ENCODE measurements at places on chromosomes 12 and 14.

DNA sequence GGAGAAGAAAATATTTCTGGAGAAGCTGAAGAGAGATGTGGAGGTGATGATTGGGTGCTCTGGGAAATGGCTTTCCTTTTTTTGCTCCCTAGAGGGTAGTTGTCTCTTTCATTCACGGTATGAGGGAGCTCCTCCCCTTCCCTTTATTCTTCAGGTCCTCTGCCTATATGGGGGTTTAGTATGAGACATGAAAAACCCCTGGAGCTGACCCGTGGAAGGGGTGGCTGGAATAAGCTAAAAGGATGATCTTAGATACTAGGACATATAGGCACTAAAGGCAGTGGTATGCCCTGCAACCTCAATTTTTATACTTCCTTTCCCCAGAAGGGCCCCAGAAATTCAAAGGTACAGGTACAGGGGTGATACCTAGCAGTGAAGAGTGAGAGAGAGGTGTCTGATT lies 4.2 kb upstream of the DTX3 start:
- DNase-seq, result no peak

DNA sequence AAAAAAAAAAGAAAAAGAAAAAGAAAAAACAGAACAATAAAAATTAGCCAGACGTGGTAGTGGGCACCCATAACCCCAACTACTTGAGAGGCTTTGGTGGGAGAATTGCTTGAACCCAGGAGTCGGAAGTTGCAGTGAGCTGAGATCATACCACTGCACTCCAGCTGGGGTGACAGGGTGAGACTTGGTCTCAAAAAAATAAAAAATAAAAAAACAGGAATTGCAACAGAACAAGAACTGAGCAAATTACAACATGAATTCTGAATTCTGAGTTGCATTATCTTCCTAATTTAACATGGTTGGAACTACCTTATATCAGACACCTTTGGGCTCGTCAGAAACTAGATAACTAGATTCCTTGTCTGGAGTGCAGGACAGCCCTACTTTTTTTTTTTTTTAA lies 53.3 kb upstream of the NR2C1 start:
- DNase-seq, result no peak

GRCh38 chr14:103267226-103267910 lies 66.7 kb upstream of the EIF5 start:
- DNase-seq, result no peak

DNA sequence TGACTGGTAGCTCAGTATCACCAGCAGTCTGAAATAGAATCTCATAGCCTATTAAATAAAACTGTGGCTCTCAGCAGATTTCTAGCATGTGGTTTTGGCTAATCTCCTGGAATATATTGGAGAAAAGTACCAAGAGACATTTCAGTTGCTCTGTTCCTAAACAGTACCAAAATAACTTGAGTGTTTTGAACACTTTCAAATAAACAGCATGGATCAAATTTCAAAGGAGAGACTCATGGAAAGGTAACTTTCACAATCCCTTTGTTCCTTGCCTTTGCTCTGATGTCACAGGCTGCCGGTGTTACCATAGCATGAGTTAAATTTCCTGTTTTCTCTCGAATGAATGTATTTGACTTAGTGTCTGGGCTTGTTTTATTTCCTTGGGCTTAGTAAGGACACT lies 3.4 kb downstream of the ARG2 start:
- no peak for DNase-seq

DNA sequence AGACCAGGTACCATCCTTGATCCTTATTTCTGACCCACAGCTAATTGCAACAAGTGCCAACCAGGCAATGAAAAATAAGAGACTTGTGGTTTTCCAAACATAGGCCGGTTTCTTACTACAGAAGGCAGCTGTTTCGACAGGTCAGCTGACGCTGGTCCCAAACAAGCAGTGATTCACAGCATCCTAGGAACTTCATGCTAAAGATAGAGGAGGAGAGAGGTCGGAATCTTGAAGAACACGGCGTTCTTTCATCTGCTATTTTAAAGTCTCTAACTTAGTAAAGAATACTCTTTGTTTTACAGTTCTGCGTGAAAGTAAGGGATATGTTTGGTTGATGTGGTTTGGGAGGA lies 28.1 kb upstream of the ADGRD1 start:
- no peak for DNase-seq

GRCh38 chr14:94174604-94175010 lies 485 bp downstream of the PPP4R4 start:
- no peak for DNase-seq

DNA sequence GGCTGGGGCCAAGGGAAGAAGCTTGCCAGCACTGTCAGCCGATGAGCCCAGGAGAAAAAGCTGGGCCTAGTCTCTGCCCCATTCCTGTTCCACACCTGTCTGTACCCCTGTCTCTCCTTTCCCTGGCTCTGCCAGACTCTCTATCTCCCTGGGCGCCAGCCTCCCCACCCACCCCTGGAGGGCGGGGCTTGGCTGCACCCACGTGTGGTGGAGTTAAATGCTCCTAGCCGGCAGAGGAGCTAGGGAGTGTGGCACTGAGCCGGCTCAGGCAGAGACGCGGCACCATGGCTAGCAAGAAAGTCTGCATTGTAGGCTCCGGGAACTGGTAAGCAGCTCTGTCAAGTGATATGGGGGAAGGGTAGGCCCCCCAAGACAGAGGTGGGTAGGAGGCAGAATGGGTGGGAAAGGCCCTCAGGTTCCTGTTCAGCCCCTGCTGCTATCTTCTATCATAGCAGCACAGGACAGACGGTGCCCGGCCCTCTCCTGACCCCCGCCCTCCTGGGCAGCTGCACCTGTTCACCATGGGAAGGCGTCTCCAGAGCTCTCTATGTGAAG lies at the start of gene GPD1:
Gene GPD1 (plus strand): TSS at position 242 of the 555 bp plus-strand sequence. CDS start 43 bp downstream, at position 285.
- DNase-seq, result peak; percentile 79

- DNase-seq, result no peak
These were observed 271.4 kb downstream of the NAV3 start for GRCh38 chr12:78101946-78102635.

GRCh38 chr12:121773011-121773777 lies 20.3 kb downstream of the RHOF start:
- peak; percentile 44 for DNase-seq

- peak; percentile 44 for DNase-seq
These were observed 1004.4 kb downstream of the AACS start for GRCh38 chr12:126069549-126070165.

- no peak for DNase-seq
These were observed 233.1 kb downstream of the FOXG1 start for GRCh38 chr14:28999656-29000055.

DNA sequence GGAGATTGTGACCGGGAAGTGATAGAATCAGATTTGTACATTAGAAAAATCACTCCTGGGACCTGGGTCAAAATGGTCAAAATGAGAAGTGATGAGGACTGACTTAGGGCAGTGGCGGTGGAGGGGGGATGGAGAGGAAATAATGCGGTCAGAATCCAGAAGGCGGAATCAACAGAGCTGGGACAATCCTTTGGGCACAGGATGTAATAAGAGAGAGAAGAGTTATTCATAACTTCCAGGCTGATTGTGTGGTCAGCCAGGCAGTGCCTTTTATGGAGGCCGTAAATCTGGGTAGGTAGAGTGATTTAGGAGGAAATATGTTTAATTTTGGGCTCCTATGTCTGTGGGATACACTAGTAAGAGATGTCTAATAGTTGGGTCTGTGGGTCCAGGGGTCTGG lies 21.6 kb downstream of the FBXL14 start:
- DNase-seq, result no peak

GRCh38 chr14:96345669-96346068 lies 17.5 kb downstream of the ATG2B start:
- DNase-seq, result no peak

DNA sequence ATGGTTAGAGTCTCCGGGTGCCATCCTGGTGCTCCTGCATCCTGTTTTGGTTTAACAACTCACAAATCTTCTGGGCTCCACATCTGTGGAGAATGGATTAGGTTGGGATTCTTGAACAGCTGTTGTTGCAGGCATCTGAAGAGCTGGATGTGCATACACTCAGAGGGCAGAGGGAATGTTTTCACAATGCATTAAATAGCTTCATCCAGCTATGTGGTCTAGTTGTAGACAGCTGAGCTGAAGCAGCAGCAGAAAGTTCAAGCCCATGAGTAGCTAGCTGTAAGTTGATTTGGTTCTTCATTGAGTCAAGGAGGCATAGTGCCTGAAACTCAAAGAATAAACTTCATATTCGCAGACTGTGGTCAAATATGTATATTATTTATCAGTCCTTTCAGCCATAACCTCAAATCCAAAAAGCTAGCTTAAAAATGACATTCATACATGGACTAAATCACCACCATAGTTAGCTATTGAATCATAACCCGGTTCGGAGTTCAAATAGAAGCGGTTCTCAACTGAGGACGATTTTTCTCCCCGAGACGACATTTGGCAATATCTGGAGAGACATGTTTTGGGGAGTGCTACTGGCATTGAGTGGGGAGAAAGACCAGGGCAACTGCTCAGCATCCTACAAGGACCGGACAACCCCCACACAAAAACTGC lies 858 bp upstream of the ANKRD13A start:
- no peak for DNase-seq

DNA sequence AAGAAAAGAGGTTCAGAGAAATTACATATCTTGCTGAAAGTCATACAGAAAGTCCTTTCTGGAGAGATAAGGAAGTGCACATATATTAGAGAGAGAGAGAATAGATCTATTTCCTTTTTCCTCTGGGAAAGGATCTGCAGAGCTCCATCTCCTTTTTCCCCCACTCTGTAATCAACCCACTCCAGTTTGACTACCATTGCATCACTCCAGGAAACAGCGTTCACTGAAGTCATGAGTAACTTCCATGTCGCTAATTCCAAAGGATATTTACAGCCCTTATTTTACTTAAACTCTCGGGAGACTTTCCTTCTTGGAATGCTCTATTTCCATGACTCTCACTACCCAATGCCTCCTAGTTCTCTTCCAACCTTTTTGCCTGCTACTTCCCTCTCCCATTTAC lies 72.5 kb upstream of the PARP11 start:
- no peak for DNase-seq

- no peak for DNase-seq
These were observed 29.2 kb upstream of the CRY1 start for GRCh38 chr12:107122452-107122958.

GRCh38 chr12:59792647-59793046 lies 196.8 kb downstream of the SLC16A7 start:
- DNase-seq, result no peak

GRCh38 chr14:52902971-52903619 lies 47.8 kb downstream of the FERMT2 start:
- no peak for DNase-seq

DNA sequence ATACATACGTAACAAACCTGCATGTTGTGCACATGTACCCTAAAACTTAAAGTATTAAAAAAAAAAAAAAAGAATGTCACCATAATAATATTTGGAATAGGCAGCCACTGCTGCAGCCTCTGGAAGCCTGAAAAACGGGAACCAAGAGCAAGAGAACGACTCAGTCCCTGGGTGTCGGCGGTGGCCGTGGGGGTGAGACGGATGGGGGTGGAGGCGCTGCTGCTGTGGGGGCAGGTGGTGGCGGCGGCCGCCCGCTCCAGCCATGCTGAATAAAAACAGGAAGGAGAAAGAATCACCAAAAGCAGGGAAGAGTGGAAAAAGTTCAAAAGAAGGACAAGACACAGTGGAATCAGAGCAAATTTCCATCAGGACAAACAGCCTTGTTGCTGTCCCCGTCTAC lies 46.9 kb downstream of the ZFYVE21 start:
- no peak for DNase-seq

GRCh38 chr12:66241061-66242043 lies 52.3 kb downstream of the IRAK3 start:
- no peak for DNase-seq

DNA sequence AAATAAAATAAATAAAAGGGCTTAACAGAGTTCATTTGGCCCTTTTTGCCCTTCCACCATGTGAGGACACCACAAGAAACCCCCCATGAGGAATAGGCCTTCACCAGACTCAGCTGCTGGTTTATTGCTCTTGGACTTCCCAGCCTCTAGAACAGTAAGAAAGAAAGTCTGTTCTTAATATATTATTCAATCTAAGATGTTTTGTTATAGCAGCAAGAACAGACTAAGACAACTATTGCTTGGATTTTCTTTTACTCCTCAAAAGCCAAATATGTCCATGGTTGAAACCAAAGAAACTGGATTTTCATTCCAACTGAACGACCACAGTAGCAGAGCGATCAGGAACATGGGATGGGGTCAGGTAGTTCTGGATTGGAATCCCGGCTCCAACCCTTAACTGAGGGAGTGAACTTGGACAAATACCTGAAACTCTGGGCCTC lies 157.2 kb upstream of the EEA1 start:
- no peak for DNase-seq

GRCh38 chr12:58965568-58965967 lies 45.3 kb upstream of the LRIG3 start:
- no peak for DNase-seq

- no peak for DNase-seq
These were observed 43.3 kb downstream of the OTOGL start for GRCh38 chr12:80142640-80143039.

- DNase-seq, result no peak
These were observed 10.2 kb upstream of the LLPH start for GRCh38 chr12:66140731-66141130.

GRCh38 chr12:62190689-62191490 lies 69.3 kb upstream of the USP15 start:
- DNase-seq, result no peak

DNA sequence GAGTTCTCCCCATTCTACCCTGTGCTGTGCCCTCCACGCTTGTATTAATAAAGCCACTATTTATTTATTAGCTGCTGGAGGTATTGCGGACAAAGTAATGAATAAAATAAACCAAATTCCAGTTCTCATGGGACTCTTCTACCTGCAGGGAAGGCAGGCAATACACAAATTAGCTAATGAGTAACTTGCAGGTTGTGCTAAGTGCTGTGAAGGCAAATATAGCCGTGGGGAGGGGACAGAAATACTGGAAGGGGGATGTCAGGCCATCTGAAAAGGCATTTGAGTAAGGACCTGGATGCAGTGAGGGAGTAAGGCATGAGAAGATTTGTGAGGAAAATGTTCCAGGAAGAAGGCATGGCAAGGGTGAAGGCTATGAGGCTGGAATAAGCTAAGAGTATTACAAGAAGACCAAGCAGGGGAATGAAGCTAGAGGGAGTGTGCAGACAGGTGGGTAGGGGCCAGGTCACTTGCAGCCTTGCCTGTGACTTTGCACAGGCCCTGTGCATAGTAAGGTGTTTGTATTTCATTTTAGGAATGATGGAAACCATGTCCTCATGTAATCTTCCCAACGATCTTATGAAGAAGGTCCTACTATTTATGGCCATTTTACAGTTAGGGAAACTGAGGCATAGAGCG lies 167.5 kb downstream of the PTPN11 start:
- DNase-seq, result no peak
